Right cardiac atrium (tissue), 5 donors: ENCODE measurements at places on chromosomes 13 and 19. TPM values are rescaled to one million over a fixed set of nuclear protein-coding genes. Genes with fewer than 3 reads are reported as not detected.

- DNase-seq: no peak
Measured at GRCh38 chr13:27523346-27524073, 73.1 kb upstream of the MTIF3 start.

GRCh38 chr19:29576761-29577648, 29.1 kb upstream of the POP4 start:
- no peak for DNase-seq

Gene CHST8
- 0.63 TPM for polyA plus RNA-seq

GRCh38 chr13:47277774-47278173, 380.9 kb upstream of the HTR2A start:
- no peak for DNase-seq

DNA sequence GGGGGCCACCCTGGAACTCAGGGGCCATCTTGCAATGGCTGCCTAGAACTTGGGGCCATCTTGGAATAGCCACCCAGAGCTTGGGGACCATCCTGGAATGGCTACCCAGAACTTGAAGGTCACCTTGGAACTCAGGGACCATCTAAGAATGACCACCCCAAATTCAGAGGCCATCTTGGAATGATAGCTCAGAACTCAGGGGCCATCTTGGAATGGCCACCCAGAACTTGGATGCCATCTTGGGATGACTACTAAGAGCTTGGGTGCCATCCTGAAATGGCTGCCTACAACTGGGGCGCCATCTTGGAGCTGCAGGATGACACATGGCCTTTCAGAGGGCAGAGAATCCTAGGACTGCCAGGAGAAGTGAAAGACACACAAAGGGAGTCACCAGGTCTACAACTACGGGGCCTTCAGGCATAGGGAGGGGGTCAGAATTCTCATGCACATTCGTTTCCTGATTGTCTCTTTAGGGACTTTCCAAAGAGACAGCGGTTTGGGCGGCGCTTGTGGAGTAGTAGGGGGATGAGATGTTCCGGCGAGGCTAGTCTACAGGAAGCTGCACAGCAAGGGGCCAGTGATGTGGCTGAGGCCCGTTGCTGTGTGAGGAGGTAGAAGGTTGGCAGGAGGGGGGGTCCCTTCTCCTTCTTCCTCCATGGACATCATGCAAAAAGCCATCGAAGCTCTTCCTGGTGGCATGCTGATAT, 125.0 kb downstream of the IER2 start:
- DNase-seq: no peak

Gene RASA3
- polyA plus RNA-seq: 7.4 TPM
